ENCODE measurements at places on chromosomes 1 and 21.

GRCh38 chr1:48817505-48818114 is 40.9 kb upstream of the BEND5 start:
- peak; percentile 40 for DNase-seq

DNA sequence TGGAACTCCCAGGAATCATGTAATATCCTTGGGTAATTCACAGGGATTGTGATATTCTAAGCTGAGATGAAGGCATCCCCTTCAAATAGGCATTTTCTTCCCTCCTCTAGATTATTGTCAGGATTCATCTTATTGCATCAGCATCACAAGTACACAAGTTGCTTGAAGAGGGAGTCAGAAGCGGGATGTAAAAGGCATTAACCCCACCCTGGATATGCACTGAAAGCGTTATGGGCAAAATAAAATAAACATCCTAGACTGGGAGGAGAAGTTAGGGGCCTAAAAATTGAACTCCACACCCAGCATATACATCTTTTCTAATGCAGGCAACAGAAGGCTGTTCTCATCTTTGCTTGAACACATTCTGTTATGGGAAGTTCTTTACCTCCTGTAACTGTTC is 381.2 kb downstream of the SETD4 start:
- no peak for DNase-seq

DNA sequence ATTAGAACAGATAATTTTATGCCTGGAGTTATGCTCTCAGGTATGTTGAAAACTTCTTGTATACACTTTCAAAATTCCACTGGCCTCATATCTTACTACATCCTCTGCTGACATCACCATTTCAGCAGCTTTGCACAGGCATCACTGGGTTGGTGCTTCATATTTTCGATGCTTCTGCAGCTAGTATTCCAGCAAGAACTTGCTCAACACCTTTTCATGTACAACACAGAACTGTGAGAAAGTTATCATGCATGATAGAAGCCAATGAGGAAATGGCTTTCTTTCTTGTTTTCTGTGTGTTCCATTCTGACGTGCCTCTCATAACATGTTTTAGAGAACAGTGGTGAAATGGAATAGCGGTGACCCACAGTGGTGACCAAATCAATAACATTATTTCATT is 5.1 kb upstream of the GBP5 start:
- DNase-seq, result no peak

- no peak for DNase-seq
These were observed 102.1 kb downstream of the S1PR1 start for GRCh38 chr1:101338714-101339430.

DNA sequence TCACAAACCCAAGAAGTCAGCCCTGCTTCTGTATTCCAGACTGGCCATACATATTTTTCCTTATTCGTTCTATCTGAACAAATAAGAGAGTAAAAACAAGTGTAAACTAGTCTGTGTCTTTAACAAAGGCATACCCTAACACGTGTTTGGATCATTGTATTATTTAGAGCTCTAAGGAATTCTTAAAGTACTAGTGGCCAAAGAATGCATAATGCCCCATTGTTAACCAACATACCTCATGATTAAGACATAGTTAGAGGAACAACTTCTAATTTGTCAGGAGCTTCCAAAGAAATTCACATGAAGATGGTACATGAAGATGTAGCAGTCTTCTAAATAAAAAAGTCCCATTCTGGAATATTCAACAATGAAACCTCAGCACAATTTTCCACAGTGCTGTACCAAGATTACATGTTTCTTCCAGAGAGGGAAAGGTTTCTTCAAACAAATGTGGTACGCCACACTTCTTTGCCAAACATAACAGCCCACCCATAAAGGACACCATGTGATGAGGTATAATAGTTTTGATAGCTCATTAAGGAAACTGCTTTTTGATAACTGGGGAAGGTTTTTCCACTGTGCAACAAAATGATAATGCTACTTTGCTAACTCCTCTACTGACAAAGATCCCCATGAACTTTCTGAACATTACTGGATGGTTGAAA is 5.0 kb downstream of the PALMD start:
- no peak for DNase-seq

DNA sequence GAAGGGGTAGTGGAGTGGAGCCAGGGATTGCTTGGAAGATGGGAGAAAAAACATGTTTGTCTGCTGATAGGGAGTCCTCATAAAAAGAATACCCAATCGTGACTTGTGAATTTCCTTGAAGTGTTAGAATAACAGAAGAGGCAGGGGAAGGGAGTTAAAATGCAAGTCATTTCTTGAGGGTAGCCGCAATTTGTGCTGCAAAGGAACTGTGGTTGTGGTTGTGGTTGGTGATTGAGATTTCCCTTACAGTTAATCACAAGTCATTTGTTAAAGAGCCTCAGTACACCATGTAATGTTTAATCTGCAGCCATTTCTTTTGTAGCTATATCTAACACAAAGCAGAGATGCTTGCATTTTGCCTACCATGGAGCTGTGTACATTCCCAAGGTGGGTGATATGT is 38.5 kb upstream of the EGLN1 start:
- no peak for DNase-seq

- no peak for DNase-seq
These were observed 11.0 kb downstream of the NUDC start for GRCh38 chr1:26932531-26932930.

- no peak for DNase-seq
These were observed 4.7 kb upstream of the HHAT start for GRCh38 chr1:210323957-210324356.

Data from hindlimb muscle (tissue), 1 donor.